T-helper 2 cell treated with Interferon-gamma antibody and Interleukin-4, amounts not matched to agents 5 μg/mL and 100 μg/mL, for 36 hours (primary cell): ENCODE measurements at places on chromosomes 12 and 14.

DNA sequence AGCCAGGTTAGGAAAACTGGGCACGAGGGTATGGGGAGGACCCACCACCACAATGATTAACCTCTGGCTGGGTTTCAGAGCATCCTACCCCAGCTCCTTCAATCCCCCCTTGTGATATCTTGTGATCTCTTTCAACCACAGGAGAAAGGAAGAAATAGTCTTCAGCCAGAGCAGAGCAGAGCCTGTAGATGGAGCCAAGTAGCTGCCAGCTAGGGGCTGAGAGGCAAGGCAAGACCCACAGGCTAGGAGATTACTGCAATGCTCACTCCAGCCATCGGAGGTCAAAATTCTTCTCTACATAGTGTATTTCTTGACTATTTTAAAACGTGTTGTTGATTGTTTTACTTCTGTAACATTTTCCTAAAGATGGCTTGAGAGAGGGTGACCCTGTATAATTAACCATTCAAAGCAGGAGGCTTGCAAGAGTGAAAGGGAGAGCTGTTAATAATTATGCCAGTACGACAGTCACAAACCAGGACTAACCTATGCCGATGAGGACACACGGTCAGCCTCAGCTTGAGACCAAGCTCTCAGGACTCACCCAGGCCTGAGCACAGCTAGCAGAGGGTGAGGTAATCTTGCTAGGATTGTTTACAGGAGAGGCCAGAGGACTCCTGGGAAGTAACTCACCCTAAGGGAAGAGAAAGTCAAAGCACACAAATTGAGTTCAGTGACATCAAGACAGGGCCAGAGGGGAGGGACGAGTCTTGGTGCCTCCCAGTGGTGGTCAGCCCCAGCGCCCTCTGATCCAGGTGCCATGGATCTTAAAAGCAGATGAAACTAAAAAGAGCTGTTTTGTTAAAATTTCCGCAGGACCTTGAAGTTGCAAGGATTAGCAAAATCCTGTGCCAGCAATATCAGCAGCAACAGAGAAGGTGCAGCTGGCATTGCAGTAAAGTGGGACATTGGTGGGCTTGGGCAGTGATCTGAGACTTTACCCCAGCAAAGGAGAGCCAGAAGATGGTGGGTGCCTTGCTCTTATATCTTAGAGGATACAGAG lies 29.8 kb upstream of the CDKN3 start:
- no peaks in the 10 kb centered on the region for H3K36me3 ChIP-seq
- no peak for DNase-seq
- peaks cover 13% of the 10 kb centered on the region for H3K4me1 ChIP-seq
- no peak overlapping the region for H3K4me3 ChIP-seq

GRCh38 chr12:32755051-32755653 lies 545 bp downstream of the YARS2 start:
- no peaks in the 10 kb centered on the region for H3K27me3 ChIP-seq
- peak overlapping the region; percentile 74 for H3K4me3 ChIP-seq
- H3K4me1 ChIP-seq = peaks cover 19% of the 10 kb centered on the region
- peak; percentile 77 for DNase-seq
- peak overlapping the region; percentile 62 for H3K27ac ChIP-seq
- peaks cover 28% of the 10 kb centered on the region for H3K36me3 ChIP-seq

DNA sequence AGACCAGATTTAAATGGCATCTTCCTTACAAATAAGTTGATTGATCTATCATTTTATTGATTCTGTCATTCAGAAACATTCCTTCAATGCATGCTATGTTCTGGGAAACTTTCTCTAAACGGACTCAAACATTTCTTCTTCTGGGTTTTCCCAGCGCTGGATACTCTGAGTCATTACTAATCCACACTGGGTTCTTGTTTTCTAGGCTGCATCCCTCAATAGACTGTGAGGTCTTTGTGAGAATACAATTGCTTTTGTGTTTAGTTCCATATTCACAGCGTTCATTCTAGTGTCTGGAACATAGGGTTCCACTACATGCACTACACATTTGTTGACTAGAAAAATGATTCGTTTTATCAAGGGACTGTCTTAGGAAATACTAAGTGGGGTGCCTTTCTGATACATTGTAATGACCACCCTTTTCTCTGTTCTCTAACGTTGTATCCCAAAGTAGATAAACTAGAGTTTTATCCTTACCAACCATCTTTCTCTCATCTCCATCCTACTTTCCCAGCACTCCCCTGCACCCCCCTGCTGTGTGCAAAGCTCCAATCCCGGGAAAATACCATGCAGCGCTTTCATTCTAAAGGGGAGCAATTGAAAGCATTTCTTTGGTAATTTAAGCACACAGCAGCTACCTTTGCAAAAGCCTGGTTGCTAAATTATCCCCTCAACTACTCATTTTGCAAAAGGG lies 878.7 kb downstream of the DIO2 start:
- H3K4me3 ChIP-seq = no peak overlapping the region
- H3K4me1 ChIP-seq = no peaks in the 10 kb centered on the region
- no peaks in the 10 kb centered on the region for H3K27me3 ChIP-seq

- no peaks in the 10 kb centered on the region for H3K36me3 ChIP-seq
- H3K27me3 ChIP-seq = peaks cover 30% of the 10 kb centered on the region
- no peak for DNase-seq
- H3K4me3 ChIP-seq = no peak overlapping the region
- no peaks in the 10 kb centered on the region for H3K4me1 ChIP-seq
Observed at GRCh38 chr12:95838125-95838524, 20.6 kb upstream of the SNRPF start.

DNA sequence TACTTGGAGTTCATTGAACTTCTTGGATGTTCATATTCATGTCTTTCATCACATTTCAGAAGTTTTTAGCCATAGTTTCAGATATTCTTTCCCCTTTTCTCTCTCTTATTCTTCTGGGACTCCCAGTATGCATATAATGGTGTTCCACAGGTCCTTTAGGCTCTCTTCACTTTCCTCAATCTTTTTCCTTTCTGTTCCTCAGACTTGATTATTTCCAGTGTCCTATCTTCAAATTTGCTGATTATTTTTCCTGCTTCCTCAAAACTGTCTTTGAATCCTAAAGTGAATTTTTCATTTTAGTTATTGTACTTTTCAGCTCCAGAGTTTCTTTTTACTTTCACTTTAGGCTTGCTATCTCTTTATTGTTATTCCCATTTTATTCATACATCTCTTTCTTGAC lies 8.8 kb upstream of the ZFP36L1 start:
- peaks cover 18% of the 10 kb centered on the region for H3K4me1 ChIP-seq
- H3K27ac ChIP-seq = no peak overlapping the region
- no peaks in the 10 kb centered on the region for H3K27me3 ChIP-seq
- peaks cover 19% of the 10 kb centered on the region for H3K36me3 ChIP-seq
- H3K4me3 ChIP-seq = no peak overlapping the region

GRCh38 chr14:64574371-64575107 lies 24.8 kb downstream of the PPP1R36 start:
- no peak overlapping the region for H3K4me3 ChIP-seq
- no peak for DNase-seq
- no peak overlapping the region for H3K27ac ChIP-seq
- no peaks in the 10 kb centered on the region for H3K36me3 ChIP-seq

DNA sequence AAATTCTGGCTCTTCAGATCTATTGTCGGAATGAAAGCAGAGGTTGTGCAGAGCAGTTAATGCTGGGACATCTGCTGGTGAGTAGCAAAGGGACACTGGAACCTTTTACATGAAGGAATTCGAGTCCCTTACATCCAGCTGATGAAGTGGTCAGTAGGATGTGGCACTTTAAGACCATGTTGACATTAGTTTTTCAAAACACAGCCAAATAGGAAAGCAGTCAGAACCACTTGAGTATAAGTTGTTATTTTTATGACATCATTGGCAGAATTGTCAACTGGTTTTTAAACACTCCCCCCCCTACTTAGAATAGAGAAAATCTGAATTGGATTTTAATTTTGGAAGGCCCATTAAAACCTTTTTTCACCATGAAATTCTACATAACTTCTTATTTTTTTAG lies 46.8 kb upstream of the AMN start:
- no peak for DNase-seq
- H3K36me3 ChIP-seq = peaks cover 29% of the 10 kb centered on the region
- no peak overlapping the region for H3K4me3 ChIP-seq
- peaks cover 5% of the 10 kb centered on the region for H3K4me1 ChIP-seq

- H3K36me3 ChIP-seq = no peaks in the 10 kb centered on the region
- no peaks in the 10 kb centered on the region for H3K4me1 ChIP-seq
- H3K27me3 ChIP-seq = no peaks in the 10 kb centered on the region
- DNase-seq = no peak
- no peak overlapping the region for H3K4me3 ChIP-seq
- no peak overlapping the region for H3K27ac ChIP-seq
Observed at GRCh38 chr12:129372876-129373275, 519.6 kb downstream of the GLT1D1 start.

GRCh38 chr12:73906757-73907156 lies 630.9 kb upstream of the ATXN7L3B start:
- H3K4me3 ChIP-seq = no peak overlapping the region
- no peaks in the 10 kb centered on the region for H3K36me3 ChIP-seq
- H3K4me1 ChIP-seq = no peaks in the 10 kb centered on the region

- H3K36me3 ChIP-seq = no peaks in the 10 kb centered on the region
- no peaks in the 10 kb centered on the region for H3K27me3 ChIP-seq
- peaks cover 13% of the 10 kb centered on the region for H3K4me1 ChIP-seq
- H3K4me3 ChIP-seq = no peak overlapping the region
Observed at GRCh38 chr14:68295316-68295816, 475.8 kb downstream of the RAD51B start.

- no peak overlapping the region for H3K27ac ChIP-seq
- peaks cover 2% of the 10 kb centered on the region for H3K4me1 ChIP-seq
- H3K4me3 ChIP-seq = no peak overlapping the region
- no peak for DNase-seq
- no peaks in the 10 kb centered on the region for H3K36me3 ChIP-seq
Observed at GRCh38 chr14:67426161-67426560, 14.2 kb upstream of the PLEK2 start.

- no peaks in the 10 kb centered on the region for H3K4me1 ChIP-seq
- no peaks in the 10 kb centered on the region for H3K27me3 ChIP-seq
- no peak for DNase-seq
Observed at GRCh38 chr14:95406756-95407277, 87.1 kb upstream of the CLMN start.

DNA sequence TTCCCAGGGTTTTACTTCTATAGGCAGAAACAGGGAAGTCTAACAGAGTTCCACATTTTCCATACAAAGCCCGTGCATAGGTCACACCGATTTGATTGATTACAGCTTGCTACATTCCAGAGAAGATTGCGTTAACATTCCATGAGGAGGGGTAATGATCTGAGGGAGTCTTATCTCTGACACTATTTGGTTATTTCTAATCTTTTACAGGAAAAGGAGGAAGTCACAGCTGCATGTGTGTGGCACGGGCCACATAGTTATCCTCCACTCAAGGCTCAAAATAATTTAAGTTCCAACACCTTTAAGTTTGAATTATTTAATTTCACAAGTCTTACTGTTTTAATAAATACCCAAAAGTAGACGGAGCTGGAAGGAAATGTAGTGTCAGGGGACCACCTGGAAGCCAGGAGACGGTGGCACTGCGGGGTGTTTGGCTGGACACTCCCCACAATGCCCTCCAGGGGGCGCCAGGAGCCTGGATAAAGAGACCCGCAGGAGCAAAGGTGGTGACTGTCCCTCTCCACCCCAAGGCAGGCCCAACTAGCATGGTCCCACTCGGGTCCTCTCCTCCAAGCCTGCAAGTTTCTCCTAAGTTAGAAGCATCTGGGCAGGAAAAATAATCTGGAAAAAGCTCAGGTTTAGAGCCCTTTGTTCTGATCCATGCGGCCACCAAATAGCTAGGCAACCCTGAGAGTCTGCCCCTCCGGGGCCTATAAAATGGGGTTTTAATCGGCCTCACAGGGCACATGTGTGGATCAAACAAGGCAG lies 20.2 kb downstream of the KRT8 start:
- H3K36me3 ChIP-seq = no peaks in the 10 kb centered on the region
- H3K27ac ChIP-seq = no peak overlapping the region
- DNase-seq = peak; percentile 67

GRCh38 chr12:77047341-77048109 lies 17.8 kb downstream of the E2F7 start:
- peaks cover 6% of the 10 kb centered on the region for H3K4me1 ChIP-seq
- no peaks in the 10 kb centered on the region for H3K27me3 ChIP-seq
- DNase-seq = no peak
- H3K36me3 ChIP-seq = peaks cover 50% of the 10 kb centered on the region
- H3K4me3 ChIP-seq = no peak overlapping the region

- peaks cover 29% of the 10 kb centered on the region for H3K36me3 ChIP-seq
- no peaks in the 10 kb centered on the region for H3K27me3 ChIP-seq
- no peak overlapping the region for H3K27ac ChIP-seq
- peaks cover 3% of the 10 kb centered on the region for H3K4me1 ChIP-seq
Observed at GRCh38 chr14:99395909-99396530, 84.6 kb downstream of the SETD3 start.

GRCh38 chr12:109469517-109469916 lies 7.6 kb downstream of the KCTD10 start:
- peaks cover 9% of the 10 kb centered on the region for H3K36me3 ChIP-seq
- H3K4me3 ChIP-seq = no peak overlapping the region
- peaks cover under 1% of the 10 kb centered on the region for H3K4me1 ChIP-seq
- no peak overlapping the region for H3K27ac ChIP-seq
- H3K27me3 ChIP-seq = no peaks in the 10 kb centered on the region

- peaks cover 29% of the 10 kb centered on the region for H3K4me1 ChIP-seq
- no peaks in the 10 kb centered on the region for H3K27me3 ChIP-seq
- H3K27ac ChIP-seq = peak overlapping the region; percentile 98
- peaks cover 39% of the 10 kb centered on the region for H3K36me3 ChIP-seq
- no peak for DNase-seq
Observed at GRCh38 chr12:121801595-121802484, 2.0 kb upstream of the SETD1B start.

GRCh38 chr14:53285821-53286220 lies 132.7 kb upstream of the DDHD1 start:
- no peak overlapping the region for H3K27ac ChIP-seq
- H3K36me3 ChIP-seq = no peaks in the 10 kb centered on the region
- no peak overlapping the region for H3K4me3 ChIP-seq
- no peak for DNase-seq
- H3K4me1 ChIP-seq = no peaks in the 10 kb centered on the region

GRCh38 chr14:77258566-77258965 lies 12.4 kb downstream of the NGB start:
- no peak for DNase-seq
- H3K36me3 ChIP-seq = no peaks in the 10 kb centered on the region
- peaks cover 15% of the 10 kb centered on the region for H3K27me3 ChIP-seq
- no peak overlapping the region for H3K4me3 ChIP-seq
- H3K27ac ChIP-seq = no peak overlapping the region

- H3K27ac ChIP-seq = no peak overlapping the region
- H3K4me1 ChIP-seq = no peaks in the 10 kb centered on the region
- H3K4me3 ChIP-seq = no peak overlapping the region
- H3K36me3 ChIP-seq = no peaks in the 10 kb centered on the region
- DNase-seq = no peak
Observed at GRCh38 chr14:51369814-51370213, 129.8 kb downstream of the TMX1 start.

DNA sequence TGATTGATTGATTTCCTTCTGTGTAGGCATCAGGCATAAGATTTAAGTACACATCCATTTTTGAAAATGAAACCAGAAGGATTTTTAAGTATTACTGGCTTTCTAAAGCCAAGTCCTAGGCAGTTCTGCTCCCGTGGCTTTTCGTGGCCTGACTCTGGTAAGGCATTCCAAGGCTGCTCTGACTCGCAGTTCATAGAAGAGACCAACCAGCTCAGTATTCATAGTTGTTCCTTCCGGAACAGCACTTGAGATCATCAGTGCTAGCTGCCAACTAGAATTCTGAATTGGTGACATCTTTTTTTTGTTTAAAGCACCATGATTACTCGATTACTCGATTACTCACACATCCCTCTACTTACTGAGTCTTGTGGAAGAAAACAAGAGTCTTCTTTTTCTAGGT lies 25.9 kb downstream of the SUDS3 start:
- H3K27ac ChIP-seq = no peak overlapping the region
- no peaks in the 10 kb centered on the region for H3K27me3 ChIP-seq
- no peak for DNase-seq
- H3K4me1 ChIP-seq = peaks cover 2% of the 10 kb centered on the region

GRCh38 chr14:21083565-21084325 lies 13.6 kb downstream of the ARHGEF40 start:
- H3K4me3 ChIP-seq = no peak overlapping the region
- H3K27me3 ChIP-seq = no peaks in the 10 kb centered on the region
- DNase-seq = no peak
- H3K4me1 ChIP-seq = peaks cover 16% of the 10 kb centered on the region
- no peak overlapping the region for H3K27ac ChIP-seq
